NCI-H524 treated with DMSO at 0.1 percent for 48 hours (cell line): ENCODE measurements at places on chromosomes 2 and 18.

GRCh38 chr2:70030724-70031420, 56.4 kb upstream of the PCBP1 start:
- no peak for DNase-seq

DNA sequence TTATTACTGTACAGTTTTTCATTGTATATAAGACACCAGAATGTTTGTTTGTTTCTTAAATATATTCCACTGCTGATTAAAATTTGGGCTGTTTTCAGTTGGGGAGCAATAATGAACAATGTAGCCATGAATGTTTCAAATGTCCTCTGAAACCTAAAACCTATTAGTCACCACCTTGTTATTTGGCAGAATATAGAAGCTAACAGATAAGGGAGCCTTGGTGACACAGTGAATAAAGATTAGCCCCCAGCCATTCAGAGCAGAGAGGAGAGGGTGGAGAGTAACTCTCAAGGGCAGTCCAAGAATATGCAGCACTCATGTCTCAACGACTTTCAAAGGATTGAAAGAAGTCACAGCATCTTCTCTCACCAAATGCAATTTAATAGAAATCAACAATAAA, 43.1 kb upstream of the ATP8B1 start:
- no peak for DNase-seq

GRCh38 chr18:48941672-48942071, 9.1 kb downstream of the SMAD7 start:
- DNase-seq: no peak

DNA sequence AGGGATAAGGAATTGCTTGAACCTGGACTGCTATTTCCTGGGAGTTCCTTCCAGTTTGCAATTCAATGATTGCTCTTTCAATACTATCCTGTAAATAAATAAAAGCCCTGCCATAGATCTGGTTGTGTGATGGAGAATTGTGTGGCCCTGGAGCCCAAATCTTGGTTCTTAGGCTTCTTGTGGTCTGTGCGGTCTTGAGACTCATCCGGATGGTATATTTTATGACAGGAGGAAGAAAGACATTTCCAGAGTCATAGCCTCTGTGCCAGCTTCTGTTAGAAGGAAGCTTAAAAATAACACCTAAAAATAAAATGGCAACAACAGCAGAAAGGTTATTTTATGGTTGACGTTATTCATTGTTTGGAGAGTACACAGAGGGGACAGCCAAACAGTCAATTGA, 137.7 kb downstream of the ABCA12 start:
- no peak for DNase-seq

DNA sequence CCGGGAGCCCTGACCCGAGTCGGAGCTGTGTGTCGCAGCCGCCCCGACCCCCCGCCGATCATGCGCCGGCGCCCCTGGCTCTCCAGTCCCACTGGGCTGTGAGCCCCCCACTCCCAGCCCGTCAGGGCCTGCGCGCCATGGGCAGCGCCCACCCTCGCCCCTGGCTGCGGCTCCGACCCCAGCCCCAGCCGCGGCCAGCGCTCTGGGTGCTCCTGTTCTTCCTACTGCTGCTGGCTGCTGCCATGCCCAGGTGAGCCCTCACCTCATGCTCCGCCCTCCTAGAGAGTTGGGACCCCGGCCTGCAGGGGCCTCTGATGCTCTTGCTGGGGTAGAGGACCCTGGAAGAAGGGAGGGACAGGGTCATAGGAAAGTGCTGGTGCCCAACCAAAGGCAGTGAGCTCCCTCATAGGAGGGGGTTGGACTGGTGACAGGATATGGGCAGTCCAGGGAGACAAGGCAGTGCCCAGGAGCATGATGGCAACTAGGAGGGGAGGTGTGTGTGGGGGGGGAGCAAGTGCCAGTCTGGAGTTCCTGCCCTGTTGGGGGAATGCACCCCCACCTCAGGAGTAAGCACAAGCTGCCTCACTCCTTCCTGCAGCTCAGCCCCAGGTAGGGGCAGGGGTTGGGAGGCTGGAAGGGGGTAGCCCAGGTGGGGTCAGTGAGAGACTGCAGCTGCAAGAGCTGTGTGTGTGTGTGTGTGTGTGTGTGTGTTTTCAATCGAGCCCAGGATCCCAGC, 375 bp downstream of the WNT10A start:
- DNase-seq: no peak

GRCh38 chr18:73487966-73488365, 620.2 kb upstream of the NETO1 start:
- no peak for DNase-seq

GRCh38 chr18:78976765-78977636, 2.6 kb upstream of the SALL3 start:
- DNase-seq: no peak

GRCh38 chr18:71250191-71250590, 961.3 kb downstream of the SOCS6 start:
- DNase-seq: no peak

- DNase-seq: no peak
Observed at GRCh38 chr2:62787386-62787785, 81.9 kb downstream of the EHBP1 start.

DNA sequence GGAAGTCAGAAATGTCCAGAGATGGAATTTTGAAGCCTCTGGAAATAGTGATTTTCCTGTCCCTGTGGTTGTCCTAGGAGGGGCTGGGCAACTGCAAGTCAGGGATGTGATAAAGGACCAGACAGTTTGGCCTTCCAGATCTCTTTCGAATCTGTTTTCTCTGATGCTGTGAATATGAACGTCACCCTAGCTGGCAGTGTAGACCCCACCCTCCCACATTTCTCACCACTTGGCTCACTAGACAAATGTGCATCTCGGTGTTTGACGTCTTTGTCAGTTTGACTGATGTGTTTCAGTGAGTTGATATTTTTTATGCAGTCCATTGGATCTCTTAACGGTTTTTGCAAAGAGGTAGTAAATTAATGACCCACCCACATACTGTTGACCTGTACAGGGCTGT, 301.2 kb downstream of the TNS1 start:
- no peak for DNase-seq

DNA sequence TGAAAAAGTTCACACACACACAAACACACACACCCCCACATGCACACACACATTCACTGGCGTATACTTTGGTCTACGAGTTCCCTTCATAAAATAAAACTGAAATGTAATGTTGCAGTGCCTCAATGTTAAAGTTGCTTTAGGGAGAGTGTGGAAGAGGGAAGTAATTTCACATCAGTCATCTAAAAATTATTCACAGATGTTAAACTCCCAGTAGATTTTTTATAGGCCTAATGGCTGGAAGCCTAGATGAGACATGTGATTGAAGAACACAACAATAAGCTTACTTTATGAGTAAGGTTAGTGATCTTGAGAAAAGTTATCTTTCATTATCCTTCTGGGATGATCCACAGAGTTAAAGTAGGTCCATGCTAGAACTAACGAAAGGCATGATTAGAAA, 506.7 kb upstream of the CNTNAP5 start:
- DNase-seq: no peak

DNA sequence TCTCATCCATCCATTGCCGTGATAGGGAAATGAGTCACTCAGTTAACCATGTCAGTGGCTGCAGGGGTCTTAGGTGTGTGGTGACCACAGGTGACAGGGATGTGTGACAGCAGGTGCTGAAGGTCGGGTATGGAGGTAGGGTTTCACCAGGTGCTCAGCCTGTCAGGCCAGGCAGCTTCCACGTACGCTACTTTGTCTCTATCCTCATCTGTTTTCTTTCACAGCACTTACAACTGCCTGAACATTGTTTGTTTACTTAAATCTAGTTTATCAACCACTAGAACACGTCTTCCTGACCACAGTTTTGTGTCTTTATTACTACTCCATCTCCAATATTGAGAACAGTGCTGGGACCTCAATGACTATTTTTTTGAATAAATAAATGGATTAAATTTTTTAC, 11.4 kb upstream of the UXS1 start:
- DNase-seq: no peak
